Right atrium auricular region (tissue), 2 donors: ENCODE measurements at places on chromosomes 1 and 21. TPM values are rescaled to one million over a fixed set of nuclear protein-coding genes. Genes with fewer than 3 reads are reported as not detected.

Gene GUCA2A
- not detected for total RNA-seq

Gene CHODL
- 1.2 TPM for total RNA-seq

Gene ALPL
- total RNA-seq = 50.3 TPM

Gene SLAMF6
- 0.19 TPM for total RNA-seq

Gene SLFNL1
- total RNA-seq = not detected

Gene CFAP141
- total RNA-seq = not detected

Gene FMOD
- 122 TPM for total RNA-seq

DNA sequence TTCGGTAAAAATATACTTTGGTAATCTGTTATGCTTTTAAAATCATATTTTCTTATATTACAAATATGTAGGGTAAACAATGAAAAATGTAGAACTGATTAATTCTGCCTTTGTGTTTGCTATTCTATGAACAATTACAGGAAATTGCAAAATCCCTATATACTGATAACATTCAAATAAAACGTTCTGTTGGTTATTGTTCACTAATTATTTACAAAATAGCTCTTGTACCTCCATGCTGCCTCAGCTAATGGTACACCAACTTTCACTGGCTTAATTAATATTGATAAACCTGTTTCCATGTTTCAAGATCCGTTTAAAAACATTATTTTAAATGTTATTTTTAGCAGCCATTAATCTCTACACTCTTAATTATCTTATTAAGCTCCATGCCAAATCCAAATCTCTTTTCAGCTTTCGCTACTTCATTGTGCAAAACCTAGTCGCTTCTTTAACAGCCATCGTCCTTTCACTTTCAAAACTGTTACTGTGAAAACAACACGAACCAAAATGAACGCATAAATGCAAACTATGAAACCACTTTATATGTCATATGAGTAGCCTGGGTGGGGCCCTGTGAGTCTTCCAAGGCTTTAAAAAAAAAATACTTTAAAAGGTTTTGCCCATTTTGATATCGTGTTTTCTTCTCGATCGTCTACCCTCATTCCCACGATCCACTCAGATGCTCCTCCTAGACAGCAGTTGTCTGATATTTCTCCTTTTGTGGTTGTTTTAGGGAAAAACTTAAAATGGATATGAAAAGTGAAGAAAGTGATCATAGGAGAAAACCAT lies 807.1 kb downstream of the USP25 start:
- H3K27me3 ChIP-seq = no peaks in the 10 kb centered on the region
- no peak for DNase-seq
- no peaks in the 10 kb centered on the region for H3K36me3 ChIP-seq
- peak overlapping the region; percentile 90 for H3K27ac ChIP-seq
- peaks cover 27% of the 10 kb centered on the region for H3K4me1 ChIP-seq

- no peaks in the 10 kb centered on the region for H3K27me3 ChIP-seq
- peak; percentile 90 for DNase-seq
- no peak overlapping the region for H3K27ac ChIP-seq
- no peaks in the 10 kb centered on the region for H3K36me3 ChIP-seq
Observed at GRCh38 chr1:27858072-27858948, 14.0 kb upstream of the THEMIS2 start.

- H3K4me1 ChIP-seq = no peaks in the 10 kb centered on the region
- H3K36me3 ChIP-seq = peaks cover 8% of the 10 kb centered on the region
- H3K4me3 ChIP-seq = no peak overlapping the region
- no peak for DNase-seq
Observed at GRCh38 chr1:186307445-186307844, 67.6 kb downstream of the TPR start.

- peaks cover 77% of the 10 kb centered on the region for H3K36me3 ChIP-seq
- H3K27me3 ChIP-seq = no peaks in the 10 kb centered on the region
- no peak overlapping the region for H3K4me3 ChIP-seq
- DNase-seq = no peak
- H3K4me1 ChIP-seq = no peaks in the 10 kb centered on the region
Observed at GRCh38 chr1:153951801-153952200, 5.3 kb upstream of the DENND4B start.

- H3K27ac ChIP-seq = no peak overlapping the region
- H3K36me3 ChIP-seq = no peaks in the 10 kb centered on the region
- no peaks in the 10 kb centered on the region for H3K4me1 ChIP-seq
- H3K27me3 ChIP-seq = peaks cover 22% of the 10 kb centered on the region
- no peak overlapping the region for H3K4me3 ChIP-seq
- DNase-seq = no peak
Observed at GRCh38 chr1:6239950-6240768, 3.8 kb upstream of the HES3 start.

DNA sequence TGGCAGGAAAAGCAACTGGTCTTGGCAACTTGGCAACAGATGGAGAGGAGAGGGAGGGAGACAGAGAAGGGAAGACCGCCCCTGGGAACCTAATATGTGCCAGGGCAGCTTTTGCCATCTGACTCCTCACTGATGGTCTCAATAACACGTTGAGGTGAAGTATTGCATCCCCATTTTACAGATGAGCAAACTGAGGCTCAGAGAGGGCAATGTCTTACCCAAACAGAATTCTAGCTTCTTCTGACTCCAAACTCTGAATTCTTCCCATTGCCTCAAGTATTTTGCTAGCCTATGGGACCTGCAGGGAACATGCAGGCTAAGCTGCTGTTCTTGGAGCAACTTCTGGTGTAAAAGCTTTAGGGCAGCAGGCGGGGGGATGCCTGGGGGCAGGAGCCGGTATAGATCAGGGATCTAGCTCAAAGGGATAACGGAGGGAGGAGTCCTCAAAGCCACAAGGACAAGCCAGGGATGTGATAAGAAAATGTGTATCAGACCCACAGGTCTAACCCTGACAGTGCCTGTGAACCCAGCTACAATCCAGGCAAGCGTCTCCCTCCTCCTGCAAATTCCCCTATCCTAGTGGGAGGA lies 7.2 kb upstream of the GUCA2A start:
- H3K27ac ChIP-seq = peak overlapping the region; percentile 85
- no peaks in the 10 kb centered on the region for H3K4me1 ChIP-seq
- no peaks in the 10 kb centered on the region for H3K36me3 ChIP-seq

GRCh38 chr1:110370827-110371226 lies 20.0 kb downstream of the SLC16A4 start:
- H3K36me3 ChIP-seq = peaks cover 18% of the 10 kb centered on the region
- H3K27ac ChIP-seq = no peak overlapping the region
- no peaks in the 10 kb centered on the region for H3K4me1 ChIP-seq
- no peaks in the 10 kb centered on the region for H3K27me3 ChIP-seq
- no peak overlapping the region for H3K4me3 ChIP-seq

- no peak for DNase-seq
- no peaks in the 10 kb centered on the region for H3K27me3 ChIP-seq
- H3K27ac ChIP-seq = no peak overlapping the region
- H3K4me3 ChIP-seq = no peak overlapping the region
Observed at GRCh38 chr1:167276969-167277368, 56.3 kb downstream of the POU2F1 start.

DNA sequence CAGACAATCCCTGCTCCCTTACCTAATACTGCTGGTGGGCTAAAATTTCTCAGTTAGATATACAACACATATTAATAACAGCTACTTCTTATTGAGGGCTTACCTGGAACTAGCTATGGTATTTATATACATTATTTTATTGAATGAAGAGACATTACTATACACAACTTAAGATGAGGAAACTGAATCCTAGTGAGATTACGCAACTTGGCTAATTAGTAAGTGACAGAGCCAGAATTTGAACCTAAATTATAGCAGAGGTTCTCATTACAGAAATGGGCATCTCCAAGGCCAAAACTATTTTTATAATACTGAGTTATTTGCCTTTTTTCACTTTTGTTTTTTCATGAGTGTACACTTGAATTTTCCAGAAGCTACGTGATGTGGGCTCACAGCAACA lies 44.5 kb upstream of the SMYD2 start:
- no peaks in the 10 kb centered on the region for H3K4me1 ChIP-seq
- H3K27me3 ChIP-seq = no peaks in the 10 kb centered on the region
- H3K36me3 ChIP-seq = no peaks in the 10 kb centered on the region

- DNase-seq = peak; percentile 71
- no peaks in the 10 kb centered on the region for H3K4me1 ChIP-seq
- H3K27ac ChIP-seq = peak within 1 kb of the TSS; percentile 90
- no peaks in the 10 kb centered on the region for H3K27me3 ChIP-seq
Observed at GRCh38 chr1:168225476-168226190, at the start of gene SFT2D2. Gene SFT2D2 (plus strand): TSS chr1:168226004. CDS start chr1:168226080, 76 bp downstream.

DNA sequence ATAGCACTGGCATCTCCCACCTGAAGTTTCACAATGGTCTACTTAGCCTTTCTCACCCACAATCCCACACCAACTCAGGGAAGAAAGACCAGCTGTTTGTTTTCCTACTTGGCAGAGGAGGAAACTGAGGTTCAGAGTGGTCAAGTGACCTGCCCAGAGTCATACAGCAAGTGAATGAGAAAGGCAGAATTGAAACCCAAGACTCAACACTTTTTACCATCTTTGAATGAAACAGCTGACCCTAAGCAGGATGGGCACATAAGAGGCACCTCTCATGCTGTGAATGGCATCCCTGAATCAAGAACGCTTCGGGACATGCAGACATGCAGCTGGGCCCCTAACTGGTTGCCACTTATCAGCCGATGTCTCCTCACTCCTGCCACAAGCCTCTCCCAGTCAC lies 193.8 kb downstream of the HIVEP3 start:
- DNase-seq = no peak
- peaks cover 51% of the 10 kb centered on the region for H3K4me1 ChIP-seq
- H3K36me3 ChIP-seq = no peaks in the 10 kb centered on the region
- H3K27ac ChIP-seq = no peak overlapping the region
- H3K4me3 ChIP-seq = no peak overlapping the region

- no peaks in the 10 kb centered on the region for H3K4me1 ChIP-seq
- H3K36me3 ChIP-seq = no peaks in the 10 kb centered on the region
- no peak overlapping the region for H3K27ac ChIP-seq
Observed at GRCh38 chr1:205662135-205662738, 18.1 kb downstream of the SLC45A3 start.

GRCh38 chr21:37582590-37582989 lies 216.0 kb downstream of the DYRK1A start:
- H3K4me3 ChIP-seq = no peak overlapping the region
- H3K27me3 ChIP-seq = no peaks in the 10 kb centered on the region
- no peak for DNase-seq
- H3K4me1 ChIP-seq = no peaks in the 10 kb centered on the region

DNA sequence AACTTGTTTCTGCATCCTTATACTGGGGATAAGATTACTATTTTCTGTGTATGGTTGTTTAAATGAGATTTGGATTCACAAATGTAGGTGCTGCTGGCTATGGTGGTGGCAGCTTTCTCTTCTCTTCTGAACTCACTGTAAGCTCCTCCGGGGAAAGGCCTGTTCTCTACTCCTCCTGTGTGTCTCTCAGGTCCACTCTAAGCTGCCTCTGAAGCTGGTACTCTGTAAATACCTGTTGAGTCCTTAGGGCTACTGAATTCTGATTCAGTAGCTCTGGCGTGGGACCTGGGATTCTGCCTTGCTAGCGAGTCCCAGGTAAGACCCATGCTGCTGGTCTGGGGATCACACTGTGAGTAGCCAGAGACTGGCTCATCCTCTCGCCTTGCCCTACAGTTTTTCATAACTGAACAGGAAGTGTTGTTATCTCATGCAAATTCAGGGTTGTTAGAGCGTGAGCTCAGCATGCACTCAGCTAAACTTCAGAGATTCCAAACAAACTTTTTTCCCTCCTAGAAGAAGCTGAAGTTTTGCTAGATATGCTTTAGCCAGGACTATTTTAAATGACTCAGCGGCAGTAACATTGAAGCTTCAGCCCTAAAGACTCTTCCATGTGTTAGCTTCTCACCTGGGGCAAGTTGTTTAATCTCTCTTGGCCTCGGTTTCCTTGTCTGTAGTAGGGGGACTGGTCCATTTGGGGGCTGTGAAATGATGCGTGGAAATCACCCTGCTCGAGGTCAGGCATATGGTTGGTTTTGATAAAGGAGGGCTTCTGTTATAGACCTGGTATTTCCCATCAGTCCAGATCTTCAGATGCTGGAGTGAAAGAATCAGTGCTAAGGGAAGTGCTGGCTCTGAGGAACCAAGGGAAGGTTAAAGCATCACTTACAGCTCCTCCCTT lies 271.5 kb upstream of the TMEM51 start:
- H3K36me3 ChIP-seq = no peaks in the 10 kb centered on the region
- DNase-seq = no peak
- H3K4me3 ChIP-seq = no peak overlapping the region
- no peaks in the 10 kb centered on the region for H3K27me3 ChIP-seq
- H3K4me1 ChIP-seq = no peaks in the 10 kb centered on the region

DNA sequence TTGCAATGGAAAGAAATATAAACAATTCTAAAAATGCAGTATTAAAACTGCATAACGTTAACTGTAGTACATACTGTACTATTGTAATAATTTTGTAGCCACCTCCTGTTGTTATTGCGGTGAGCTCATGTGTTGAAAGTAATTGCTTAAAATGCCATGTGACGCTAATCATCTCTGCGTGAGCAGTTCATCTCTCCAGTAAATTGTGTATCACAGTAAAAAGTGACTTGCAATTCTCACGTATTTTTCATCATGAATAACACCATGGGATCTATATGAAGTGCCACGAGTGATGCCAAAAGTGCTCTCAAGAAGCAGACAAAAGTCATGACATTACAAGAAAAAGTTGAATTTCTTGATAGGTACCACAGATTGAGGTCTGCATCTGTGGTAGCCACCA lies 82.4 kb upstream of the CYYR1 start:
- no peak for DNase-seq
- H3K27me3 ChIP-seq = no peaks in the 10 kb centered on the region
- H3K4me3 ChIP-seq = no peak overlapping the region
- H3K36me3 ChIP-seq = no peaks in the 10 kb centered on the region

GRCh38 chr21:14890141-14890540 lies 174.7 kb downstream of the NRIP1 start:
- no peak for DNase-seq
- peaks cover 12% of the 10 kb centered on the region for H3K4me1 ChIP-seq
- no peak overlapping the region for H3K27ac ChIP-seq
- H3K27me3 ChIP-seq = no peaks in the 10 kb centered on the region
- no peaks in the 10 kb centered on the region for H3K36me3 ChIP-seq

DNA sequence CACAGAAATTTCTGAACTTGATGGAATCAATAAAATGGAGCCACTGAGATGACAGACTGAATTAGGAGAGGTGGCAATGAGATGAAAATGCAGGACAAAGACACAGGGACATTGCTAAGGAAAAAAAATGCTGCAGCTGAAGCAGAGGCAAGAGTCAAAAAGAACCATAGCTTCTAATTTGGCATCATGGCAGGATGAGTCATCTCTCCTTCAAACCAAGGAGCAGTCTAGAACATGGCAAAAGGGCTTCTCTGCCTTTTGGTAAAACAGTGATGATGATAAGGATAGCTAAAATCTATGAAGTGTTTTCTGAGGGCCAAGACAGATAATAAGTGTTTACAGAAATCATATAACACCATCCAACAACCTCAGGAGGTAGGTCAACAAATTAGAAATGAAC lies 16.8 kb downstream of the SLC19A2 start:
- no peaks in the 10 kb centered on the region for H3K4me1 ChIP-seq
- H3K4me3 ChIP-seq = no peak overlapping the region
- H3K27me3 ChIP-seq = no peaks in the 10 kb centered on the region
- DNase-seq = no peak
